ENCODE measurements at places on chromosomes 7 and 10. TPM values are rescaled to one million over a fixed set of nuclear protein-coding genes. Genes with fewer than 3 reads are reported as not detected.

Gene MAGI2
- total RNA-seq, result 0.31 TPM

Gene OR6B1
- not detected for total RNA-seq

Gene OPN4
- total RNA-seq, result not detected

DNA sequence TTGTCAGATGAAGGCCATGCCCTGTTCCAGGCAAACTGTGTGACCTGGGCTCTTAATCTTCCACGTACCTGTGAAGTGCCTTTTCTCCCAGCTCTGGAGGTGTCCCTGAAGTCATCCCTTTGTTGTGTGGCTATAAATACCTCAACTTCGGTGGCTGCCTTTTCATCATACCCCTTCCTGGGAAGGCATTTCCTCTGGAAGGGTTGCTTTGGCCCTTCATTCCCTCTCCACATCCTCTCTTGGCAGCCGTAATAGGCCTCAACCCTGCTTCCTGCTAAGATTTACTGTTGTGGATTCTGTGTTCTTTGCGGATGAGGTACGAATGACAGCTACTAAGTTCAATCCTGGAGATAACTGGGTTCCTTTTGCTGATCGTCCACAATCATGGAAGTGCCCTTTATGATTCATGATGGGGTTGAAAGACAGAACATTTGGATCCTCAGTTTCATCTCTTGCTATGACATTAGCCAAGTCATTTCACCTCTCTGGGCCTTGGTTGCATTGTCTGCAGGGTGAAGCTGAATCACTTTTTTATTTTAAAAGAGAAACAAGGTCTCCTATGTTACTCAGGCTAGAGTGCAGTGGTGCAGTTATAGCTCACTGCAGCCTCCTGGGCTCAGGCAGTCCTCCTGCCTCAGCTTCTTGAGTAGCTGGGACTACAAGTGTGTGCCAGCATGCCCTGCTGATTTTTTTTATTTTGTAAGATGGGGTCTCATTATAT is 23.6 kb downstream of the FKBP6 start:
- no peaks in the 10 kb centered on the region for H3K4me1 ChIP-seq
- H3K4me3 ChIP-seq, result no peak overlapping the region
- no peak for DNase-seq
- no peaks in the 10 kb centered on the region for H3K36me3 ChIP-seq
- no peak overlapping the region for H3K27ac ChIP-seq

DNA sequence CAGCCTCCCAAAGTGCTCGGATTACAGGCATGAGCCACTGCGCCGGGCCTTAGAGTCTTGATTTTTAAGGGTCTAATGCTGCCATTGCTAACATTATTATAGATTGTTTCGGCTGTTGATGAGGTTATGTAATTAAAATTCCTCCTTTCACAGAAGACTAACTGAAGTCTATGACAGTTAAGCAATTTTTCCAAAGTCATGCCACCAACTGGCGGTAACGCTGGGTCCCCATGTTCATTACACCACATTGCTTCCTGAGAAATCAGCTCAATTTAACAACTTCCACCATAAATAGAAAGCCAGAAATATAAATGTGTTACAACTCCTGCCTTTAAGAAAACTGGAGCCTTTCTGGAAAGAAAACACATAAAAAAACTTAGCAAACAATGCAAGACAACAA is 3.5 kb downstream of the ERLIN1 start:
- DNase-seq, result no peak
- H3K4me3 ChIP-seq, result no peak overlapping the region
- H3K4me1 ChIP-seq, result peaks cover 21% of the 10 kb centered on the region
- no peaks in the 10 kb centered on the region for H3K27me3 ChIP-seq
- H3K36me3 ChIP-seq, result no peaks in the 10 kb centered on the region

DNA sequence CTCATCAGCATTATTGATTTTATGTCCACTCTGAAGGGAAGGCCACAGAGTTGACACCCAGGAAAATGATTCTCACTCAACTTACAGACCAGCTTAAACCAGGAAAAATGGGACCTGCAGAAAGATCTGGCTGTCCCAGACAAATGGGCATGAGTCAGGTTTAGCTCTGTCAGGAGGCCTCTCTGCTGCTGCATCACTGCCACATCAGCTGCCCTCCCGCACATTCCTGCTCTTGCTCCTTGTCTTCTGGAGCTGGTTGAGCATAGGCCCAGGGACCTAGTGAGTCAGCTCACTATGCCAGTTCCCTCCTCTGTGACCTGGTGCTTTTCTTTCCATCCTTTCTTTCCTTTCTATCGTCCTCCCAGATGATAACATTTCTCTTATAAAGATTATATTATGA is 18.8 kb upstream of the SMNDC1 start:
- H3K4me1 ChIP-seq, result no peaks in the 10 kb centered on the region
- H3K36me3 ChIP-seq, result no peaks in the 10 kb centered on the region
- no peak overlapping the region for H3K4me3 ChIP-seq
- no peaks in the 10 kb centered on the region for H3K27me3 ChIP-seq
- no peak for DNase-seq

- no peaks in the 10 kb centered on the region for H3K36me3 ChIP-seq
- DNase-seq, result no peak
- H3K27me3 ChIP-seq, result no peaks in the 10 kb centered on the region
- peaks cover 60% of the 10 kb centered on the region for H3K4me1 ChIP-seq
- peak overlapping the region; percentile 87 for H3K4me3 ChIP-seq
Observed at GRCh38 chr10:5812283-5813090, 747 bp downstream of the GDI2 start.

- no peaks in the 10 kb centered on the region for H3K36me3 ChIP-seq
- H3K4me3 ChIP-seq, result no peak overlapping the region
- H3K27me3 ChIP-seq, result no peaks in the 10 kb centered on the region
- H3K4me1 ChIP-seq, result no peaks in the 10 kb centered on the region
- DNase-seq, result no peak
Observed at GRCh38 chr7:88661921-88662320, 97.6 kb upstream of the ZNF804B start.

DNA sequence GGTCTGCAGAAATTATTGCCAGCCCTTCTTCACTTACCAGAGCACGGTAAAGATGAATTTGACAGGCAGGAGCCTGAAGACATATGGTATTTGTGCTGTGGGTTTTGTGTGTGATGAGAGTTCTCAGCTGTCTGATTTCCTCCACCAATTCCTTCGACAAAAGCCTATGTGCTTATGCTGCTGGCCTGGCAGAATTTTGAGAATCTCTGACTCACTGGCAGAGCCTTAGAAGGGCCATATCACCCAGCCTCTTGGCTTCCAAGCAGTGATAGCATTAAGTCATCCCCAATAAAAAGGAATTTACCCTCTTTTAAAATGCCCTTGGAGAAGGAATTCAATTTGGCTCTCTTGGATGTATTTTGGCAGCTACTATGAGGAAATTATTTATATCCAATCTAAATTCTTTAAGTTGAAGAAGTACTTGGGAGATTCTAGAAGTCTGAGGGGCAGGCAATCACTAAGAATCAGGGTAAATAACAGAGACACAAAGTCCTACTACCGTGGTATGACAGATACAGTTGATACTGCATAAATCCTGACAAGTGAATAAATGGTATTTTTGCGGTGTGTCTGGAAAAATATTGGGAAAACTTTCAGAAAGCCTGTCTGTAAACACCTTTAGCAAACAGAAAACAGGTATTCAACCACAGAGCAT is 68.6 kb upstream of the EFCAB10 start:
- no peak overlapping the region for H3K4me3 ChIP-seq
- no peak overlapping the region for H3K27ac ChIP-seq
- no peak for DNase-seq
- peaks cover 54% of the 10 kb centered on the region for H3K36me3 ChIP-seq
- H3K27me3 ChIP-seq, result no peaks in the 10 kb centered on the region
- no peaks in the 10 kb centered on the region for H3K4me1 ChIP-seq

All from esophagus squamous epithelium (tissue), 5 donors.